ENCODE measurements at places on chromosomes 5 and 9. TPM values are rescaled to one million over a fixed set of nuclear protein-coding genes. Genes with fewer than 3 reads are reported as not detected.

Gene STK32A
- total RNA-seq, result 0.27 TPM

DNA sequence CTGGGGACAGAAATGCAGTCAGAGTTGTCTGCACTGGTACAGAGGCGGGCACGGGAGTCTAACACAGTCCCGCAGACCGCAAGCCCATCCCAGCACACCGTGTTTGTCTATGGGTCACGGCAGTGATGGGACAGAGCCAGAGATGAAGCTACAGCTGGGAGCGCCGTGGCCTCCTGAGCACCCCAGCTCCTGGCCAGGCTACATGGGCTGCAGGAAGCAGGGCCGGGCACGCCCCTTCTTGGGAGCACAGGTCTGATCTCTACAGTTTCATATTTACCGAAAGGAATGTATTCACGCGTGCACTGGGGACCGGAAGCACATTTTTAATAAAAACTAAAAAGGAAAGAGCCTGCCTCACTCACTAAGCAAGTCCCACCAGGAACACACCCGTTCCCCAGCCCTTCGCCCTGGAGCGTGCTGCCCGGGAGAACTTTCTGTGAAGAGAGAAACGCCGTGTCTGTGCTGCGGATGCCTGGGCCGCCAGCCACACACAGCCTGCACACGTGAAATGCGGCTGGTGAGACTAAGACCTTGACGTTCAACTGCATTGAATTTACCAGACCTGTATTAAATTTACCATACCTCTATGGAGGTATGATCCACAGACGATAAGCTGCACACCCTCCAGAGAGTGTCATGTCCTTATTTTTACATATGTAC lies 81.1 kb downstream of the VAV2 start:
- H3K27me3 ChIP-seq, result no peaks in the 10 kb centered on the region
- H3K4me3 ChIP-seq, result no peak overlapping the region
- DNase-seq, result no peak
- no peak overlapping the region for H3K27ac ChIP-seq
- no peaks in the 10 kb centered on the region for H3K4me1 ChIP-seq
- no peaks in the 10 kb centered on the region for H3K36me3 ChIP-seq

DNA sequence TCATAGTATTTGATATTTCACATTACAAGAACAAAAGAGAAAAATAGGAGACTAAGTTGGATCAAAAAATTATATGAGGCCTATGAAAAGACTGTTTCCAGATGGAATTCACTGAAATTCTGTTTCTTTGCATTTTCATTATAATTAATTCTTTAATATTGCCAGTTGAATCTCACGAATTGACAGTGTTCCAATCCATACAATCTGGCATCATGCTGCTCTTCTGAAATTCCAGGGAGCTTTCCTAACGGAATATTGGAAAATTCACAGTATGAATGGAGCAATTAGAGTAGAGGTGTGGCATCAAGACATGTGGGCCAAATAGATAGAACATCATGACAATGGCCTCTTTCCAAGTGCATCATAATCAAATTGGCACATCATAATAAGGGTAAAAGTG lies 1178.9 kb upstream of the WWC1 start:
- DNase-seq, result no peak
- H3K4me3 ChIP-seq, result no peak overlapping the region
- H3K4me1 ChIP-seq, result no peaks in the 10 kb centered on the region
- H3K27ac ChIP-seq, result no peak overlapping the region
- H3K36me3 ChIP-seq, result no peaks in the 10 kb centered on the region
- no peaks in the 10 kb centered on the region for H3K27me3 ChIP-seq

DNA sequence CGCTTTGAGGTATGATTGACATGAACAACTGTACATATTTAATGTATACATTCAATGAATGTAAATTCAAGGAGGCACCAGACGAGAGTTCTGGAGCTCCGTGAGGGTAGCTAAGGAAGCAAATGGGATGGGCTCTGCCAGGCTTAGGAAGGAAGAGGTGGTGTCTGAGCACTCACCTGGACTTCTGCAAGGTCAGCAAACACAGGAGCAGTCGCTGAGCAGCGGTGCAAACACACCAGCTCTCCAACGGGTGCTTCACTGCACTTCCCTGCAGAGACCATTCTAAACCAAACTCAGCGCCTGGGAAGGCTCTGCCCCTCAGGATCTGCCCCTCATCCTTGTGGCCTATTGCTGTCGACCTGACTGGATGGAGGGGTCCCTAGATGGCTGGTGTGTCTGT lies 101.5 kb downstream of the COL23A1 start:
- H3K4me1 ChIP-seq, result no peaks in the 10 kb centered on the region
- no peaks in the 10 kb centered on the region for H3K36me3 ChIP-seq
- no peak overlapping the region for H3K4me3 ChIP-seq
- H3K27ac ChIP-seq, result no peak overlapping the region
- no peak for DNase-seq

Gene IL3
- total RNA-seq, result not detected

DNA sequence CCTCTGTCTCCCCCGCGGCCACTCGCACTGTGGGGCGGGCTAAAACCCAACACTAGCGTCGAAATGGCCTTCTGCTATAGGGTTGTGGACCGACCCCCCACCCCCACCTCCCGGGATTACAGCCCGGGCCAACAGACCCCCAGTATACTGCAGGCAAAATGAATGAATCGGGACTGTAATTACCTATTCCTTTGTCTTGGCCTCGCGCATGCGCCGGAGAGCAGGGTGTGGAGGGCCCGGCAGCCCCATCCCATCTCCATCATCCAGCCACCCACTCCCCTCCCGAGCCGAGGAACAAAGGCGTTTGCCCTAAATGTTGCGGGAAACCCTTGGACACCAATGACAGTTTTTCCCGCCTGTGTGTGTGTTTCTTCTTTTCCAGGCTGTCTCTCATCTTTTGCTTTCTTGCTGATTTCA lies 1.6 kb downstream of the BASP1 start:
- H3K27me3 ChIP-seq, result no peaks in the 10 kb centered on the region
- no peak overlapping the region for H3K27ac ChIP-seq
- DNase-seq, result peak; percentile 54
- no peaks in the 10 kb centered on the region for H3K36me3 ChIP-seq

Measured in Peyer's patch (tissue), 4 donors.